ENCODE measurements at places on chromosomes 3 and 15. TPM values are rescaled to one million over a fixed set of nuclear protein-coding genes. Genes with fewer than 3 reads are reported as not detected.

The SPESP1 gene
- not detected for total RNA-seq

The CD200 gene
- not detected for total RNA-seq

- no peak for DNase-seq
Measured at GRCh38 chr15:101113114-101114005, 138.5 kb downstream of the CHSY1 start.

DNA sequence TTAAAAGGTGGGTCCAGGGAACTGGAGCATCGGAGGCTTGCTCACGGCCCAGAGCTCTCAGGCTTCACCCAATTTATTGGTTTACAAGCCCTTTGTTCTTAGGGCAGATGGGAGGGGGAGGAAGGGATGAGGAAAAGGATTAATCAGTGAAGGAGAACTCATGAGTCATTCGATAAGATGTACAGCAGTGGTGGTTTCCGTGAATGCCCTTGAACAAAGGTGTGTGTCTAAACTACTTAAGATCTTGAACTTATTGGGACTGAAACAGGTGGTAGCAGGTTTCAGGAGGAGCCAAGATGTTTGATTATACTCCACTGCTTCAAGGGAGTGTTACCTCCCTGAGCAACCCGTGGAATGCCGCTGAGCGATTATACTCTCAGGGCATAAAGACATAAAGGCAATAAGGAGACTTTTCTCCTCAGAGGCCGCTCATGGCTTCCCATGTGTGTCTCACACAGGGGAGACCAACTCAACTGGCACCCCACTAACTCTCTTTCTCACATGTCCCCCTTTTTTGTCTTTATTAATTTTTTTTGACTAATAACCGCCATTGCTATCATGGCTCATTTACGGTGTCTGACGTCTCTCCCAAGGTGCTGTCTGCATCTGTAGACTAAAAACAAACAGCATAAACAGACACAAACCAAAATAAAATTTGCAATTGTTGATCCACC, 17.3 kb upstream of the SLC28A2 start:
- no peak for DNase-seq

The SYNM gene
- total RNA-seq = not detected

DNA sequence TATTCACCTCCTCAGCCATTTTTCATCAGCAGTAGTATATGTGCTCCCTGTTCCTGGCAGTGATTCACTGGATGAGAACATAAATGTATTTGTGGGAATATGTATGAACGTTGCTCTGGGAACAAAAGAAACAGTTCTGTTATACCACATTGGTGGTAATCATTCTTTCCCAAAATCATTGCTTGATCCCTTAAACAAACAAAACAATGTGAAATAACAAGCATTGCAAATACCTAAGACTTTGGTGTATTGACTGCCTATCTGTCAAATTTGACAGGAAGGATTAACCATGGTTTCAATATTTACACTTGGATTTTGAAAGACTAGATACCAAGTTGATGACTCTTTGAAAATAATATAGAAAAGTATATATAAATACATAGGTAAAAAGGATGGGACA, 284.1 kb downstream of the FHIT start:
- no peak for DNase-seq

- peak; percentile 68 for DNase-seq
Measured at GRCh38 chr3:133521946-133522345, 51.5 kb upstream of the CDV3 start.

- no peak for DNase-seq
Measured at GRCh38 chr15:78394026-78394425, 44.0 kb upstream of the IREB2 start.

GRCh38 chr15:63504979-63505841, 817 bp downstream of the USP3 start:
- DNase-seq = peak; percentile 78

The SNTN gene
- not detected for total RNA-seq

The ZIC1 gene
- not detected for total RNA-seq

DNA sequence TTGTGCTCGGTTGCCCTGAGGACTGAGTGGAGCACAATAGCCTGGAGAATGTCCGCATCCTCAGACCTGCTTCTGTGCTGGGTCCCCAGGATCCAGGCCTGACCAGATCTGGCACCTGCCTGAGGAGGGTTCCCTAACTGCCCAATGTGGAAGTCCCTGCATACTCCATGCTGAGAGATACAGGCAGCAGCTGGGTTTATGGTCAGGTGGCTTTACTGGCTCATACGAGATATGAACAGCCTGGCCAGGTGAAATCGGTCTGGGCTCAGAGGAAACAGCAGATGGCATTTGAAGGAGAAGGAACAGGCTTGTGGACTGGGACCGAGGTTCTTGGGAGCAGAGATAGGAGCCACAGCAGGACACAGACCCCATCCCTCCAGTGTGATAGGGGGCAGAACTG, 18.2 kb upstream of the KIF23 start:
- no peak for DNase-seq

DNA sequence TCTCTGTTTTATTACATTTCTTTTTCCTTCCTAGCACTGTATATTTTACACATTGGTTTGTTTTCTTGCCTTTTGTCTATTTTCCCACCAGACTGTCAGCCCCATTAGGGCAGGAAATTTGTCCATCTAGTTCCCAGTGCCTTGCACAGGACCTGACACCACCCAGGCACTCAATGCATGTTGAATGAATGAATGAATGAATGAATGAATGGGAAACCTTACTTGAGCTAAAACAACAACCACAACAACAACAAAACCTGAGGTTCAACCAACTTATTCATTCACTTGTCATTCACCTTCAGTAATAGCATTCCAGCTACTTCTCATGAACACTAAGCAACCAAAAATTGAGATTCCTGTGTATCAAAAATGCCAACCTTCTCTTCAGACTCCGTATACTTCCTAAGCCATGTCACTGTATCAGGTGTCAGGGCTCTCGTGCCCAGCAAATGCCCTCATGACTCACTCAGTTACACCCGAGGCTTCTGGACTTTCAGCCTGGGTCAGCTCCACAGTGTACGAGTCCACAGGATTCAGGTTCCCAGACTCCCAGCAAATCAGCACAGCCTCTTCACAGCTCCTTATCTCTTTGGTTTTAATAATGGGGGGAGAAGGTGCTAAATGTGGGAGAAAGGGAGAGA, 37.3 kb downstream of the FSD2 start:
- DNase-seq = no peak

The CACNA2D3 gene
- 0.11 TPM for total RNA-seq

The A4GNT gene
- not detected for total RNA-seq

DNA sequence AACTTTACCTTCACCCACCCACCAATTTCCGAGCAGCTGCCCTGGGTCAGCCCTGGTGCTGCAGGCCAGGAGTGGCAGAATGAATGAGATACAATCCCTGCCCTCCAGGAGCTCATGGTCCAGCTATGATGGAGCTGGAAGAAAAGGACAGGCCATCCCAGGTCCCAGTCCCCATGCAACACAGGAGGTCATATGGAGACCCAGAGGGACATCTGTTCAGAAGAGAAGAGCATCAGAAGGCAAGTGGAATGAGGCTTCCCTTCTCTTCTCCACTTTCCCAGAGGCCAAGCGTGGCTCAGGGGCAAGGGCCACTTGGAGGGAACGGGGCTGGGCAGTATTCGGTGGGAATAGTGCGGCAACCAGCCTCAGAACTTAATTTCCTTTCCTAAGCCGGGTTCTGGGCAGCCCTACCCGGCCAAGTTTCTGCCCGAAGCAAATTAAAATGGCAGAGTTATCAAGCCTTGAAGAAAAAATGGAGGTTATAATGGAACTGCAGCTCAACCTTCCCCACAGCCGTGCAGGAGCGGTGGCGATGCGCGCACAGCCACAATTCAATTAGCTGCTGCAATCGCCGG, 35.9 kb downstream of the TLE3 start:
- no peak for DNase-seq

The XYLB gene
- total RNA-seq = not detected

DNA sequence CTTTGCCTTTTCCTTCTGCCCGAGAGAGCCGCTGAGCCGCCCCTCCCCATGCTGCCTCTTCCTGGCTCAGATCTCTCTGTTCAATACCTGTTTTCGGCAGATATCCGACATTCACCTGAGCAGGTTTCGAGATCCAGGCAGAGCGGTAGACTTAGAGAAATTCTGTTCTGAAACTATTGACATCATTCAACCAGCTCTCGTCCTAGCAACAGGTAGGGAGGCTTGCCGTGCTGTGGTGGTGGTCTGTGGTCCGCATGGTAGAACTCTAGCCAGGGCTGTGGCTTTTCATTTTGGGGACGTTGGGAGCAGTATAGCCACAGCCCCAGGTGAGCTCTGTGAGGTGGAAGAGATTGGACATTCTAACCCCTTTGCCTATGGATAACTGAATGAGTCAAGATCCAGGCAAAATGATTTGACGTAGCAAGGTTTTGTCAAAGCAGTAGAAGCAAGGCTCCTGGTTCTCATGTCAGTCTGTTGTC, 810 bp downstream of the TMEM62 start:
- no peak for DNase-seq

DNA sequence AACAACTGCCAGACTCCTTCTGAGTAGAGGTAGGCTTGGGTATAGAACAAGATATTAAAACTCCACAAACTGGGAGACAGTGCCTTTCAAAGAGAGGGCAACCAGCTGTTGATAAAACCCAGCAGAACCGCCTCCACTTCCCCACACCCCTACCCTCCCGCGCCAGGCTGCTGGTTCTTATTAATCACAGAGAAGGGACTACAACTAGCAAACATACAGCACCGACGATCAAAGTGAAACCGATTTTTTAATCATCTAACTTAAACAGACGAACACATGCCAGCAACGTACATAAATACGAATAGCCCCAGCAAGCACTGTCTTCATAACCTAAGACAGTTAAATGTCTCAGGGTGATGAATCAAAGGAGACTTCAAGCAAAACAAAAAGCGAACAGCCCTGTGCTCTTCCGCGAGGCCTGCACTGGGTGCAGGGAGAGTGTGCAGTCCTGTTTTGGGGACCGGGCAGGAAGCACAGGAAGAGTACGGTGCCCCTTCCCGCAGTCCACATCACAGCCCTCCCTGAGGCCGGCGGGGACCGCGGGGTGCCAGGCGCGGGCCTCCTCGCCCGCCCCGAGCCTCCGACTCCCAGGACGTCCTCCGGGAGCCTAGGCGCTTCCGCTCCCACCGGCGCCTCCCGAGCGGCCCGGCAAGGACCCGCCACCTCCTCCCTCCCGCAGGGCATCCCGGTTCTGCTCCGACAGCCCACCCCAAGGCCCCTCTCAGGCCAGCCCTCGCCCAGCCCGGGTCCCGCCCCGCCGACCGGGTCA, 75.1 kb upstream of the VGLL4 start:
- DNase-seq = peak; percentile 68

- no peak for DNase-seq
Measured at GRCh38 chr3:155147588-155147987, 67.5 kb downstream of the MME start.

The HYAL1 gene
- total RNA-seq = 0.14 TPM

DNA sequence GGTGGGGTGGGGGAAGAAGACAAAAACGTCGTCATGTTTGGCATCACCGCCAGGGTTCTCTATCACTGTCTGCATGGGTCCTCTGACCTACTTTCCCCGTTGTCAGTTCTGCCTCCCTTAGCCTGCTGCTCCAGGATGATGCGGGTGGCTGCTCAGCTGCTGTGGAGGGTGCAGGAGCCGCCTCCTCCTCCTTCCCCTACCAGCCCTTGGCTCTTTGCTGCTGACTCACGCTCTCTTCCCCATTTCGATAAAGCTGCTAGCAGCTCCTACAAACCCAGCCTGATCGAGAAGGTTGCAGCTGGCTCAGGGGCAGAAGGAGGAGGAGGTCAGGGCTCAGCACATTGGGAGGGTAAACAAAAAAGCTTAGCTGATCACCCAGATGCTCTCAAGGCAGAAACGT, 49.5 kb upstream of the SEC13 start:
- no peak for DNase-seq

The GOLGA6D gene
- not detected for total RNA-seq

The METTL6 gene
- 20.9 TPM for total RNA-seq

- no peak for DNase-seq
Measured at GRCh38 chr3:31188112-31188511, 293.7 kb upstream of the GADL1 start.

The FAM81A gene
- total RNA-seq = 0.76 TPM

The IGSF10 gene
- total RNA-seq = not detected

The COPG1 gene
- total RNA-seq = 88.1 TPM

- peak; percentile 87 for DNase-seq
Measured at GRCh38 chr15:52680041-52680391, 828 bp upstream of the ATOSA start.

- no peak for DNase-seq
Measured at GRCh38 chr3:171959532-171960089, 79.8 kb upstream of the FNDC3B start.

The TRH gene
- total RNA-seq = not detected

The COL7A1 gene
- total RNA-seq = 0.78 TPM

GRCh38 chr15:52464478-52464877, 64.2 kb downstream of the MYO5A start:
- no peak for DNase-seq

DNA sequence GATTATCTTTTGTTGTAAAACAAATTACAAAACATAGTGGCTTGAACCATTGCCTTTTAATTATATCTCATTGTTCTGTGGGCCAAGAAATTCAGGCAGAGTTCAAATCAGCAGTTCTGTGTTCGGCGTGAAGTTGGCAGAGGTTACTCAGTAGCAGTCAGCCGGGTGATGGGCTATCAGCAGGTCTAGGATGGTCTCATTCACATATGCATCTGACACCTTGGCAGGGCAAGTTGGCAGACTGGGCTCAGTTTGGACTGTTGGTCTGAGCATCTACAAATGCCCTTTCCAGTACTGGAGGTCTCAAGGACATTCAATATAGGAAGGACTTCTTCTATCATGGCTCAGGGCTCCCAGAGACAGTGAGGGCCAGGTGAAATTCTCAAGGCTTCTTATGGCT, 51.2 kb upstream of the ITGA11 start:
- DNase-seq = no peak

GRCh38 chr3:16257309-16257708, 7.4 kb downstream of the DPH3 start:
- DNase-seq = no peak

The GRM7 gene
- not detected for total RNA-seq

The BSN gene
- total RNA-seq = 0.61 TPM

- no peak for DNase-seq
Measured at GRCh38 chr3:43496740-43497375, 125.0 kb downstream of the ANO10 start.
